ENCODE measurements at places on chromosomes 3 and 15.
A peak's percentile ranks its signal among the peaks of the same experiment; 100 is the strongest.

- peak; percentile 70 for DNase-seq
Measured at GRCh38 chr3:4850211-4850927, 128.9 kb upstream of the BHLHE40 start.

DNA sequence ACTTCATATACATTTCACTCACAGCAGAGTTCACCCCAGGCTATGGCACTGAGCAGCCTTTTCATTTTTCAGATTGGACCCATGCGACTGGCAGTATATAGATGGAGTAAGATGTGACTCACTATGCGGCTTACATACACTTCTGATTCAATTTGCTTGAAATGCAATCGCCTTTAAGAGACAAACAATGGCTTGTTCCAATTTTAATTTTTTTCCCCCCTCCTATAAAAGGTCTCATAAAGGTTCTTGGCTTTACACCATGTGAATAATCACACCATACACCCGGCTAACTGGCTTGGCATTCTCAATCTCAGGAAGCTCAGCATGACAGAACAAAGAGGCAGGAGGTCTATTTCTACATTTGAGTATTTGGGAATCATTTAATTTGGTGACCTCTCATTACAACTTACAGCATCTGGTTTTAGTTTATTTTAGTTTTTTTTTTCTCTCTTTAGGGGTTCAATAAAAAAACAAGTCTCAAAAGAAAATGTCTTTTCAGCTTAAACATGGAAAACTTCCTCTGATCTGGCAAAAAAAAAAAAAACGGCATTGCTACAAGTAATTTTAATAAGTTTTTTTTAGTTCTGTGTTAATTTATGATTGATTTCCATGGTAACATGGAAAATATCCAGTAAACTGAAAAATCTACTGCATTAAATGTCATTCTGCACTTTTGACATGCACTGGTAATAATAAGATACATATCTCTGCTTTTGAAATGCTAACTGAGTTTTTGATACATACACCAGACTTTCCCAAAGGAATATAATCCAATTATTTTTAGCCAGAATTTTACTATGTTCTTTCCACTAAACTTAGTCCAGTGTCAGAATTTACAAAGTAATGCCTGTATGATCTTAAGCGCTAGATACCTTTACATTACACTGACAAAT is 38.8 kb downstream of the GADL1 start:
- DNase-seq = no peak

DNA sequence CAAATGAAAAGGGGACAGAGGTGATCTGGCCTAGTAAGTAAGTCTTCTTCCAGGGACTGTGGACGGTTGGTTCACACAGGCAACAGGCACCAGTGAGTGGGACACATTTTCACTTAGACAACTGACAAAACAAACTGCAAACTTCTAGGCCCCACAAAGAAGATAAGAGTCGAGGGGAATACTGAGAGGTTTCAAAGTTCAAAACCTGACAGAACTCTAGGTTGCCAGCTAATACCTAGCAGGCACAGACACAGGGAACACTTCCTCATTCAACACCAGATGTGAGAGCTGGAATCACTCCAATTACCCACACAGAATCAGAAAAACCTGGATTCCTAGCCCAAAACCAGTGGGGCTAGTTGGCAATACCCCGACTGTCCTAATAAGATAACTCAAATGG is 621.7 kb downstream of the ZPLD1 start:
- no peak for DNase-seq

DNA sequence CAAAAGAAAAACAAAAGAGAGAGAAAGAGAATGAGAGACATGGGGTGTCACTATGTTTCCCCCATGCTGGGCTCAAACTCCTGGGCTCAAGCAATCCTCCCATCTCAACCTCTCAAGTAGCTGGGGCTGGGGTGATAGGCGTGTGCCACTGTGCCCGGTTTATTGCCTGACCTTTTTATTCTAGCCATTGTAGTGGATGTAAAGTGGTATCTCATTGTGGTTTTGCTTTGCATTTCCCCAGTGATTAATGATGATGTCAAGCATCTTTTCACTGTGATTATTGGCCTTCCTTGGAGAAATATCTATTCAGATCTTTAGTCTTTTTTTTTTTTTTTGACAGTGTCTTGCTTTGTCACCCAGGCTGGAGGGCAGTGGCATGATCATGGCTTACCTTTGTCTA is 37.7 kb upstream of the GK5 start:
- no peak for DNase-seq

GRCh38 chr15:83292317-83292716 is 7.9 kb upstream of the BNC1 start:
- DNase-seq = no peak

GRCh38 chr15:31333119-31333518 is 6.5 kb downstream of the KLF13 start:
- no peak for DNase-seq

DNA sequence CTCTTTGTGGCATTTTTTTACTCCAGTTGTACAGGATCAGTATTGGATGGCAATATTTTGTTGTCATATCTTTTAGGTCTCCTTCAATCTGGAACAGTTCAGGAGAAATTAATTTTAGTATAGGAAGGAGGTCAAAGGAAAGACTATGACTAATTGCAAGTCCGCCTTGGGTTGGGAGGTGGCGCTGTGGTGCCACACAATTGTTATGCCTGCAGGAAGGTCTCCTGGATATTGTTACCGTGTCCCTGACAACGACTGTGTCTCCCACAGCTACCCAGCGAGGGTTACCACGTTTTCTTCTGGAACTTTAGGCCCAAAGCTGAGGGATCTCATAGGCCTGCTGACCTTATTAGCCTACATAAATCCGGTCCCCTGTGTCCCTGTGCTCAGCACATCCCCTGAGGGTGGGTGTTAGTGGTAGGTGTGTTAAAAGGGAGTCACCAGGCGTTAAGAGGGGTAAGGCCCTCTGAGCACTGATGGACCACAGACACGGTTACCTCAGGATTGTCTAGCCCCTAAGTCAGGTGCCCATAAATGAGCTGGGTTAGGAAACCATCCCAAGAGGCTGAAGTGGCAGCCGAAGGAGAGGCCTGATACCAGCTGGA is 31.5 kb downstream of the KCNAB1 start:
- peak; percentile 64 for DNase-seq

DNA sequence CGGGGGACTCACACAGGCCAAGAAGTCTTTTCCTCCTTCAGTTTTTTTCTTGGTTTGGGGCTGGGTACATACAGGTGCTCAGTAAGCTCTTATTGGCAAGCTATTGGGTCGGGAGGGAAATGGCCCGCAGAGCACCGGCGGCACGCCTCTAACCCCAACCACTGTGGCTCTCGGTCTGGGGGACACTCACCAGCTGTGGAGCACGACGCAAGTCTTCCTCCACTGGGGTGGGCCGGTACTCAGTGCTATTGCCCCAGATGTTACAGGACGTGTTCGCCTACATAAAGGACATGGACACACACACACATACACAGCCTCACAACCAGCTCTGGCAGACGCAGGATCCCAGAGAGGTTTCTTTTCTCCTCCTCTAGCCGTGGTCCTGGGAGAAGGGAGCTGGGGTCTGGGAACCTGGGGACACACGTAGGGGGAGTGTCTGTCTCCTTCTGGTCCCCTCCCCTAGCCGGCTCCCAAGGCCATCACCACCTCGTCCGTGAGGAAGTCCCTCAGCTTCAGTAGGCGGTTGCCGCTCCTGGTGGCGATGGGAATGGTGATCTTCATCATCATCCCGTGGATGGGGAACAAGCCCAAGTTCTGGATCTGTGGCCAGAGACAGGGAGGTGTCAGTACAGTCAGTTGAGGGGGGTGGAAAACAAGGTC is 33.4 kb downstream of the FEM1B start:
- DNase-seq = peak; percentile 34
